Stimulated activated CD8-positive, alpha-beta memory T cell treated with anti-CD3 and anti-CD28 coated beads, Interleukin-15, amount 100 ng/mL, for 24 hours (primary cell): ENCODE measurements at places on chromosomes 2 and 18.

- DNase-seq = no peak
Measured at GRCh38 chr18:58249712-58250111, 205.7 kb downstream of the NEDD4L start.

GRCh38 chr2:176484838-176485237 lies 215.6 kb downstream of the MTX2 start:
- no peak for DNase-seq

DNA sequence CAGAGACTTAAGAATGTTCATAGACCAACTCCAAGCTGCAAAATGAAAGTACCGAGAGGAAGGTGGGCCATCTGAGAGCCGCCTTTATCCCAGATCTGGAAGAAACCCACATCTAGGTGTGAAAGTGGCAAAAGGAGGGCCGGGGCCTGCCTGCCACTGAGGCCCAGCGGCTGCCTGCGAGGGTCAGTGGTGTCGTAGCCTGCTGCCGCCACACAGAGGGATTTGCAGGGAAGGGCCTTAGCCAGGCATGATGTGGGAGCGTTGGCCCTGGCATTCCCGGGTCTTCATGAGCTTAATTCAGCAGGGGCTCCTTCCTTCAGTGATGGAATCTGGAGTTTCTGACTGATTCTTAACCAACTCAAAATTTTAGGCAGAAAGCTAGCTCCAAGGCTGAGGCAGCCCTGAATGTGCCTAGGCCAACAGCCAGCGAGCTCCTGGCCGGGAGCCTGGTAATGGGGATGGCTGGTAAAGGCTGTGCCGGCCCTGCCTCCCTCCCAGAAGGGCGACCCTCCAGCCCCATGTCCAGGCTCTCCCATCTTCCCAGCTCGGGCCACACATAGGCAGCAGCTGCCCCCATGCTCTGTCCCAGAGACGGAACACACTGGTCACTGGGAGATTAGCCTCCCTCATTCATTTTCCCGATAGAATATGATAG lies 230.1 kb downstream of the AGAP1 start:
- DNase-seq = no peak

DNA sequence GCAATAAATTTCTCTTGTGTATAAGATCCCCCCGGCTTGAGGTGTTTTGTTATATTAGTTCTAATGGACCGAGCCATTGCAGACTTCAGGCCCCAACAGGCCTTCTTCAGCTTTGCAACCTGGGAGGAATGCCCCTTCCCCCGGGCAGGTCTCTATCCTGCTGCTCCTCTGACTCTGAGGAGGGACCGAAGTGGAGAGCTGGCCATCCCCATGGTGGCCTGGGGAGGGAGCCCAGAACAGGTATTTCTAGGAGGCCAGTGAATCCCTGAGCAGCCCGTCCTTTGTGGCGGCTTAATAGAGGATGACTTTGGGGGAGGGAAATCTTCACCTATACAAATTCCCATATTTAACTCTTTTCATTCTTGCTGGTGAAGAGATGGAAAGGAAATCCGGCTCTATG lies 715.8 kb upstream of the SOX11 start:
- DNase-seq = no peak

GRCh38 chr2:192254444-192254843 lies 59.7 kb upstream of the TMEFF2 start:
- DNase-seq = no peak

GRCh38 chr2:107376909-107377308 lies 449.8 kb upstream of the RGPD4 start:
- DNase-seq = no peak

DNA sequence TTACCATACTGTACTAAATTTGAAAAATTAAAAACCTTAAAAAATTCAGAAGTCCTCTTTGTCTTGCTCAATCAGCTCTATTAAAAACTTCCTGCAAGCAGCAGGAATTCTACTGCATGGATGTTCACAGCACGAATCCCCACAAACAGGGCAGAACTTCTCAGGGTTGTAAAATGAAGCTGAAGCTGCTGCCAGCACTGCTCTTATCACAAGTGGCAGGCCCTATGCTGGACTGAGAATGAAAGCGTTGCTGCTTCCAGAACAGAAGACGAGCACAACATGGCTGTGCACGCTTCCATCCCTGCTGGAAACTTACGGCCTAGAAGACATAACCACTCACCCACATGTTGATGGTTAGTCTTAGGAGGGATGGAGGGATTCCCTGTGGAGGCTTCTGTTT lies 134.0 kb downstream of the RAB3GAP1 start:
- DNase-seq = no peak

DNA sequence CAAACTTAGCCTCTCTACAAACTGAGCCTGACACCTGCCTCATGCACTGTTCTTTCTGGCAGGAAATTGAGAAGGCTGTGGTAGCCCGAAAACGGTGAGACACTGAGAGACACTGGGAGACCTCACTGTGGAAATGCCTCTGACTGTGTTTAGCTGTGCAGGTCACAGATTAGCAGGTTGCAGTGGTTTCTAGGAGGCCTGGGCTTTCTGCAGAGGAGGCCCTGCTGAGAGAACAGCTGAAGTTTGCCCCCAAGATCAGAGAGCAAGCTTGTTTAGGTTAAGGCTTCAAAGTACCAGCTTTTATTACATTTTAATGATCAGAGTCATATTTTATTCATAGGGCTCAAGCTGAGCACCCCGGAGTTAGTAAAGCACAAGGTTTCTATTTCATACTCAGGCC lies 68.7 kb upstream of the LYPD6 start:
- DNase-seq = no peak

DNA sequence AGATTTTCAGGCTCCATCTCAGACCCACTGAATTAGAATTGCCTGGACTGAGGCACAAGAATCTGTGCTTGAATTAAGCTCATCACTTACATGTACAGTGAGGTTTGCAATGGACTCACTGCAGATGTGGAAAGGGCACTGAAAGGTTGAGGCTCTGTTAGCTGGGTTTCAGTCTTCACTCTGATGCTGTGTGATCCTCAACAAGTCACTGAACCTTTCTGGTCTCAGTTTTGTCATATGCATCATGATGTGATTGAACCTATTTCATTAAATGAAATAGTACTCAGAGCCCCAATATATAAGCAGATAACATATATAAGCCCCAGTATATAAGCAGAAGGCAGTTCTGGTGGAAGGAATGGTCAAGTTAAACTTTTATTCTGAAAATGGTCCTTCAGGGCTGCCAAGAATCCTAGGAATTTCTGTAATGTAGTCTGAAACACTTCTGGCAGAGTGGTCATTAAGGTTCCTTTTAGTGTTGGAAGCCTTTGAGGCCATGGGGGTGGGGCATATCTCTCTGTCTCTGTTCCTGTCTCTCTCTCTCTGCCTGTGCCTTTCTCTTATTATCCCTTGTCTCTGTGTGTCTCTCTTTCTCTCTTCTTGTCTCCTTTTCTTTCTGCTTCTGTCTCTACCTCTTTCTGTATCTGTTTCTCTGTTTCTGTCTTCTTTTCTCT lies 110.4 kb downstream of the ADCYAP1 start:
- DNase-seq = no peak

DNA sequence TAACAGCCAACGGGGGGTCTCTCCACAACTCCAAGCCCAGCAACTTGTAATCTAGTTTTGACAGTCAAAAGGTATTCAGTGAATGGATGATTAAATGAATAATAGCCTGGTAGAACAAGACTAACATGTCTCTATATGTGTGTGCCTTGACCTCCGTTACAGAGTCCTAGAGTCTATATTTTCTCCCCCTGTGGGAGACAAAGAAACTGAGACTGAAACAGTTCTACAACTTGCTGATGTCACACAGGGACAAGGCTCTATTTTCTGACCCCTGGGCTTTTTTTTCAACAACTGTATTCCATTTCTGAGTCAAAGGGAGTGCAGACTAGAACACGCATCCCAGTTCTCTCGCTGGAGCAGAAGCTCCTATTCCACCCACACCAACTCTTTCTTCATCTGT lies 223.6 kb upstream of the AGAP1 start:
- DNase-seq = no peak

- no peak for DNase-seq
Measured at GRCh38 chr2:20300656-20301055, 50.0 kb downstream of the PUM2 start.

GRCh38 chr2:198880421-198880820 lies 577.3 kb downstream of the SATB2 start:
- no peak for DNase-seq

DNA sequence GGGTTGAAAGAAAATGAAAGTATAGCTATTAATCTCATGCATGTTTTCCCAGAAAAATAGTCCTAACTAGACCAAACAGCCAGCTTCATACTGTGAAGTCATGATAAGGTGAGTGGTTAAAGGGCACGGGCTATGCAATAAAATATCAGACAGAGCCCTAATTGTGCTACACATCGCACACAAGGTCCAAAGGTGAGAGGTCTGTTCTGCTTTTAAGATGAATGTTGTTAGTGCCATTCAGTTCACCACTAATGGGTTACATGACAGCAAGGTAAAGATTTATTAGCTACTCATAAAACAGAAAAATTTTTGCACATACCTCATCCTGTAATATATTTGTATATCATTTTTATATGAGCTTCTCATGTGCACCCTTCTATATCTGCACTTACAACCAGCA lies 105.0 kb upstream of the STK17B start:
- DNase-seq = no peak

GRCh38 chr2:112692495-112692911 lies 28.3 kb upstream of the NT5DC4 start:
- DNase-seq = no peak

- DNase-seq = no peak
Measured at GRCh38 chr18:7272311-7273049, 41.6 kb downstream of the LRRC30 start.

- no peak for DNase-seq
Measured at GRCh38 chr2:73004889-73005596, 66.5 kb downstream of the SFXN5 start.

- DNase-seq = no peak
Measured at GRCh38 chr2:110105183-110105582, 10.4 kb downstream of the MALL start.

DNA sequence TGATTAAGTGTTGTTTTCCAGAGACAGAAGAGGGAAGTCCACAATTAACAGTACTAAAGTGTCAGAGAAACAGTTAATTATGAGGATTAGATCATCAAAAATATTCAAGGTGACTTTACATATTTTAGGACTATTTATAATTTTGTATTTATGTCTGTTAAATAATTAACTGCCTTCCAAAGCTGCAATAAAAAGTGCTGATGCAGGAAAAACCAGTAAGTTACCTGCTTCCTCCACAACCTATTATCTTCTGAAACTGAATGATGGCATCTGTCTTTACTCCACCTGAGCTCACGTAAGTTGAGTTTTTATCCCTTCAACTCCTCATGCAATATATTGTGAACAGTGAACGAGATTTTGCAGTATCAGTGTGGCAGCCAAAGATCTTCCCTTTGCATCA lies 570.7 kb downstream of the THSD7B start:
- no peak for DNase-seq

GRCh38 chr18:55576001-55576400 lies 12.0 kb downstream of the TCF4 start:
- no peak for DNase-seq

DNA sequence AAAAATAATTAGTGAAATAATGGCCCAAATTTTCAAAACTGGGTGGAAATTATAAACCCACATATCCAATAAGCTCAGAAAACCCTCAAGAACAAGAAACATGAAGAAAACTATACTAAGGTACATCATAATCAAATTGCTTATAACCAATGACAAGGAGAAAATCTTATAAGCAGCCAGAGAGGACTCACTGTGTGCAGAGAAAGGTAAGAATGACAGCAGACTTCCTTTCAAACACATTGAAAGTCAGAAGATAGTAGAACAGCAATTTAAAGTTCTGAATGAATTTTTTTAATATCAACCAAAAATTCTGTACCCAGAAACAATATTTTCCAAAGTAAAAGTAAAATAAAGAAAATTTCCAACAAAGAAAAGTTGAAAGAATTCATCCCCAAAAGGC lies 197.7 kb upstream of the RAB12 start:
- DNase-seq = no peak

DNA sequence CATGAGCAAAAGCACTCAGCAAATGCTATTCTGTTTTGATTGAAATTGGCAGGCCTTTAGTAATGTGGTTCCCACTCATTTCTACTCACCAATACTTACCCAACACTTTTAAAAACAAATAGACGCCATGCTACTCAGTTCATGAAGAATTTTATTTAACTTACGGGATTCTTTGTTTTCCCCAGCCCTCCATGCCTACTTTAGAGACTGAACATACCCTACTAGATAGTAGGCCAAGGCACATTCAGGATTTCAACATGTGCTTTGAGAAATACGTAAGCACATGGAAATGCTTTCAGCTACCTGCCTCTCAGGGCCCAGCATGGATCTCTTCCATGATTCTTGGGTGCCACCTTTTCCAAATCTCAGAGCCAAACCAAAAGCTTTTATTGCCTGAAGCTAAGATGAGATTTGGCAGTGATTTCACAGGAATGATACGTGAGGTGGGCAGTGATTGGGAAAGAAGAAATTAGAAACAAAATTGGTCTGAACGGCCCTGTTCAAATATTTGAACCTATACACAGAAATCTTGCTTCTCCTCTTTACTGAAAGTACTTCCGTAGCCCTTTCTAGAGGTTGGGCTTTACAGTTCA lies 31.4 kb downstream of the NAPG start:
- no peak for DNase-seq

DNA sequence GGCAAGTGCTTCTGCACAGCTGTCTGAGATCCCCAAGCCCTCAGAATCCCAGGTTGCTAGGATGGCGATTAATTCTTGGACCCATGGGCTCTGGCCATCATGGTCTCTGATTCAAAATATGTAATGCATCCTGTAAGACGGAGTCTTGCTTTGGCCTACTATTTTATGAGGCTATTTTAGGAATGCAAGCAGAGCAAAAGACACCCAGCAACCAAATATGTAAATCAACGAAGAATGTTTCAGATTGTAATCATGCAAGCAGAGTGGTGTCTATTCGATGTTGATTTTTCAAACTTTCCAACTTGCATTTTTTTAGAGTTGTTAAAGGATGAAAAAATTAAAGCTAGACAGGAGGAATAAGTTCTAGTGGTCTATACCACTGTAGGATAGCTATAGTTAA lies 154.8 kb downstream of the COL6A3 start:
- no peak for DNase-seq

GRCh38 chr2:191811807-191812602 lies 34.9 kb downstream of the CAVIN2 start:
- DNase-seq = no peak

GRCh38 chr2:139214801-139215200 lies 434.6 kb upstream of the NXPH2 start:
- no peak for DNase-seq

GRCh38 chr2:171741189-171741588 lies 53.9 kb downstream of the DYNC1I2 start:
- DNase-seq = no peak

DNA sequence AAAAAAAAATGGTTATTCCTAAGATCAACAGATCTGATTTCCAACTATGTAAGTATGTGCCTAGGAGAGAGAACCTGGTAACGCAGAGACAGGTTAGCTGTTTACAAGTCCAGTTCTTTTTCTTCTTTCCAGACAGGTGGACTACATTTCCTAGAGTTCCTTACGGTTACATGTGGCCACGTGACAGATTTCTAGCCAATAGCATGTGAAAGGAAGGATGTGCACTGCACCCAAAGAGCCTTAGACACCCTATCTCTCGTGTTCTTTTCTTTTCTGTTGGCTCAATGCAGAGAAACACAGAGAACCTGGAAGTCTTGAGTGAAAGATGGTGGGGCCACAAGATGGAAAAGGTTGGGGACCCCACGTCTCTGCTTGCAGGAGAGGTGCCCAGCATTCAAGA lies 375.9 kb downstream of the TNS1 start:
- DNase-seq = no peak

- DNase-seq = no peak
Measured at GRCh38 chr2:149679286-149679685, 91.7 kb upstream of the MMADHC start.

GRCh38 chr18:69622961-69623360 lies 222.3 kb downstream of the DOK6 start:
- no peak for DNase-seq

GRCh38 chr2:182406221-182406620 lies 20.6 kb downstream of the PDE1A start:
- no peak for DNase-seq
